Caki2 (cell line): ENCODE measurements at places on chromosomes 7 and 10.

DNA sequence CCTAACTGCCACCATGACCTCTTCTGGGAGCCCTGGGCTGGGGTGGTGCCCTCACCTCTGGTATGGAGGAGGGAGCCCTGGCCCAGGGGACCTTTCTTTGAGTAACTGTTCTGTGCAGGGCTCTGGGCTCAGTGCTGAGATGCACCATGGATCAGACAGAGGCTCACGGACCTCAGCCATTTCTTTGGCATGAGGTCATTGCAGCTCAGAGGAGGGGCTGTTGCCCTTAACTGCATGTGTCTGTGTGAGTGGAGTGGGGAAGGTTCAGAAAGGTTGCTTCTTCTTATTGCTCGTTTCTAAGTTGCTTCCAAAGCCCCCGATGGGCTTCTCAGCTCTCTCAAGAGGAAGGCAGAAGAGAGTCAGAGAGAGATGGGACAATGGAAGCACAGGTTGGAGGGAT is 233.9 kb downstream of the RPS24 start:
- no peak for DNase-seq

GRCh38 chr7:33581236-33581635 is 324.1 kb upstream of the BMPER start:
- DNase-seq: no peak

DNA sequence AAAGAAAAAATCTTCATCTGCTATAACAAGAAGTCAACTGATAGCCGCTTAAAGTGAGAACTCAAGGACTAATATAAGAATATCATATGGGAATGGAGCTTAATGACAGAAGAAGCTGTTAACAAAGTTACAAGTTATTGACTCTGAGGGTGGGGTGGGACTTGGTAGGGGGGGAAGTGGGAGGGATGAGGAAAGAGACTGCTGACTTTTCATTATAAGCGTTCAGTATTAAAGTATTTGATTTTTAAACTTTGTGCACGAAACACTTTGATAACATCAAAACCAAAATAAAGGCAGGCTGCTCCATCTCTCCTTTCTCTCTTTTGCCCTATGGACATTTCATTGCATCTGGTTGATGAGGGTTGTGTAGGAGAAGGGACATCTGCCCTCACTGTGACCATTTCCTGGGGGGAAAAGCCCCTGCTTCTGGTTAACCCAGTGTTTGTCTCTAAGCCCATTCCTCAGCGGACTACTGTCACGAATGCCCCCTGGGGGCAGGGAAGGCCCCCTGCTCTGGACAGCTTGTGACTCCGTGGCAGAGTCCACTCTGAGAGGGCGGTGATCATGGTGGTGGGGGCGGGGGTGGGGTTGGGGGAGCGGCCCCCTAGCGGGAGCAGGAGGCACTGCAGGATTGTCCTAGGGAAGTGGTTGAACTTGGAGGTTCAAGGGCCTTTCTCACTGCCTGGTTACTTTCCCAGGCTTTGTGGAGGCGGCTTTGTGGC is 17.4 kb downstream of the SLC13A4 start:
- DNase-seq: no peak

GRCh38 chr7:70016044-70016770 is 417.9 kb downstream of the AUTS2 start:
- DNase-seq: no peak

DNA sequence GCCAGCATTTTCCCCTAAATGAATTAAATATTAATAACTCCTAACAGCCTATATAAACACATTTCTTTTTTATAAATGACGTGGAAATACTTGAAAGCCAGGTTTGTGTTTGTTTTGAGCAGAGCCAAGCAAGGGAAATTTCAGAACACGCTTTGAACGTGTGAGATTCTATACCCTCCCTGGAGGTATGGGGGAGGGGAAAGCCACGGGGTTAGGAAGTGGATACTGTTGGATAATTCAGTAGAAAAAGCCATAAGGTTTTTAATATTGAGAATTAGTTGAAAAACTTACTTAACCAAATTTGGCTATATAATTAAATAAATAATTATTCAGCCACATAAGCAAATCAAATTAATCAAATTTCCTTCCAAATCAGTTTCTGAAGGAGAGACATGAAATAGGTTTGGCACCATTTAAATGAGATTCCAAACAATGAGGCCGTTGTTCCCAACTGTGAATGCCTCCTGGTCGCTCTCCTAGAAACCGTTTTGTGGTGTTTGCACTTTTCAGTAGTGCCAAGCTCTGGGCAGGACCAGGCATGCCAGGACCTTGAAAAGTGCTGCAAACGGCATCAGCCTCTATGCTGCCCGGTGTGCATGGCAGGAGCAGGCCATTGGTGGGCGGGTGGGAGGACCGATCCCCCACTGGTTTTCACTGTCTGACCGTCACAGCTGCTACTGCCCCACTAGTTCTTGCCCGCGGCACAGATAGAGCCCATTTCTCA is 88.1 kb downstream of the SEPTIN14 start:
- no peak for DNase-seq

GRCh38 chr10:127426746-127427145 is 122.4 kb upstream of the NPS start:
- no peak for DNase-seq

GRCh38 chr7:41005374-41005901 is 697.5 kb downstream of the INHBA start:
- peak; percentile 70 for DNase-seq

GRCh38 chr7:116515584-116515983 is 9.3 kb upstream of the CAV1 start:
- no peak for DNase-seq

- DNase-seq: peak; percentile 96
Observed at GRCh38 chr10:78972160-78972946, 96.4 kb upstream of the ZMIZ1 start.

DNA sequence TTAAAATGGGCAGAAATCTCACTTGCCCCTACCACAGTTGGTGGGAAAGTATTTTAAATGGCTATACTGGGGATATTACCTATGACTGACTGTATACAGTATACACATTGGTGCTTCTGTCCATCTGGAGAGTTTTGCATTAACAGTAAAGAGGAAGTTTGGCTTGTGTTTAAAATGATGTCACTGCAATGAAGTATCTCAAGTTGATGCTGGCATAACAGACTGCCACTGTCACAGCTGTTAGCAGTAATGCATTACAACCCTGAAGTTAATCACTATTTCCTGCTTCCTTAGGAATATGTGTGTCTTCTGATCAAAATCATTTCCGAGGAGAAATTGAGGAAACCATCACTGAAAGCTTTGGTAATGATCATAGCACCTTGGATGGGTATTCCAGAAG is 1.9 kb downstream of the DKK1 start:
- DNase-seq: no peak

DNA sequence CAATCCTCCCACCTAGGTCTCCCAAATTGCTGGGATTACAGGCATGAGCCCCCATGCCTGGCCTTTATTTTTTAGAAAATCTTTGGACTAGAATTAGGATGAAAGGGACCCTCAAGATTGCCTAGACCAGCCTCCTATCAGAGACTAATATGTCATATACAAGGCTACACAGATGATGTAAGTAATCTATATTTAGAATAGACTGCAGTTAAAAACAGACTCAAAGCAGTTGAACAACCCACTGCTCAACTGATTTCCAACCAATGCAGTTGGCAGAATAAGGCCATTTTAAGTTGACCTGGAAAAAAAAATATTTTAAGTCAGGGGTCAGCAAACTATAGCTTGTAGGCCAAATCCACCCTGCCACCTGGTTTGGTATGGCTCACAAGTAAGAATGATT is 27.7 kb downstream of the PSPH start:
- DNase-seq: no peak

DNA sequence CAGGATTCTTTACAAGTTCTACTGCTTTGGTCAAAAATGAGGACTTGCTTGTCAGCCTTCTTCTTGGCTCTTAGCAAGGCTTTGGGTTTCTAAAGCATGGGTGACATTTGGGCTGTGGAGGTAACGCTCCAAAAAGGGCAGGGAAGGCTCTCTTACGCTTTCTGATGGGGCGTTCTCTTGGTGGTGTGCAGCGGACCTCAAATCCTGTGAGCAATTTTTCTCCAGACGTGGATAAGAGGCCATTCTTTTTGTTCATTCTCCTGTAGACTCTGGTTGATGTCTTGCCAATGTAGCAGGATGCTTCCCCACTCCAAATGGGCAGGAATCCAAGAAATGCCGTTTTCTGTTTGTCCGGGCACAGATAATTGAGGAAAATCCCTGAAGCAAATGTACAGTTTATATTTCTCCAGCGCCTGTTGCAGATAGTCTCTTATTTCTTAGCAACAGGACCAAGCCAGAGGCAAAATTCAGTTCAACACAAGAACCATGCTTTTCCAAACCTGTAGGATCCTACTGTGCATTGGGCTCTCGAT is 138.4 kb upstream of the NFE2L3 start:
- DNase-seq: peak; percentile 70

DNA sequence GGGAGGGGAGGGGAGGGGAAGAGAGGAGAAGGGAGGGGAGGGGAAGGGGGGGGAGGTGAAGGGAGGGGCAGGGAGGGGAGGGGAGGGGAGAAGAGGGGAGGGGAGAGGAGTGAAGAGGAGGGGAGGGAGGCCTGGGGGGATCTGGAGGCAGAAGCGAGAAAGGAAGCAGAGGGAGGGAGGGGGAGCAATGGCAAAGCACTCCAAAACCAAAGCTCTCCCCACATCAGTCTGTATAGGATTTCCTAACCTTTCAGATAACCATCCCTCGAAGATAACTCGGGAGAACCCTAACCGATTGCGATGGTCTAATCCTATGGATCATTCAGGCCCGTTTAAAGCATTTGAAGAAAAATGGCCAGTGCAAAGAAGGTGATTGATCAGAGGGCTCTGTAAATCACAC is 19.0 kb downstream of the EBF3 start:
- no peak for DNase-seq

DNA sequence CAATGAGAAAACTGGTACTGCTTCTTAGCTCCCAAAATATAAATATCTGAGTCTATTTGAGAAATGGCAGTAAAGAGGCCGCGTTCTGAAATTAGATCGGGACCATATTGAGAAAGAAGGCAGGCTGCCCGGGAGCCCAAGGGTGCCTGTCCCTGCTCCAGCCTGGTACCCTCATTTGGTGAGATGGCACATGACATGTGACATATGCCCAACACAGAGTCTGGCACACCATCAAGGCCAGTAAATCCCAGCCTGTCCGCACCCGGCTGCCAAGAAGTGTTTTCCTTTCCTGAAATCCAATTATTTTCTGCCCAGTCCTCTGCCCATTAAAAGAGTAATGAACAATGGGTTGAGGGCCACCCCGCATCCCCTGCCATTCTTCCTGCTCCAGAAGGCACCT is 66.4 kb downstream of the CDH23 start:
- no peak for DNase-seq
